Kidney epithelial cell (primary cell): ENCODE measurements at places on chromosomes 5 and 9.
A peak's percentile ranks its signal among the peaks of the same experiment; 100 is the strongest.

DNA sequence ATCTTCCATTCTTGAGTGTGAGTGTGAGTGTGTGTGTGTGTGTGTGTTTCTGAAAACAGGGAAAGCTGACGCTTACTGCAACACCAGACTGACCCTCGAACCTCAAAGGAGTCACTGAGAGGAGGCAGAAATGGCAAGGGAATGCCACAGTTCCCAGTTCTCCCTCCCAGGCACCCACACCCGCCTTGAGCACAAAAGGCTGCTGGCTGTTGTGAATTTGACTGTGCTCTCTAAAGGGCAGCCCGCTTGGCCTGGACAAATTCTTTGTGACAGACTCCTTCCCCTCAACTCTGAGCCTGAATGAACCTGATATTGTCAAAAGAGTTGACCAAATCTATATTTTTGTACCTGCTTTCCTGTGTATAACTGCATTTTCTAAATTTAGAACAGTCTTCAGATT is 245.7 kb upstream of the IRX2 start:
- no peak for DNase-seq

GRCh38 chr5:168474319-168474718 is 12.0 kb upstream of the RARS1 start:
- no peak for DNase-seq

DNA sequence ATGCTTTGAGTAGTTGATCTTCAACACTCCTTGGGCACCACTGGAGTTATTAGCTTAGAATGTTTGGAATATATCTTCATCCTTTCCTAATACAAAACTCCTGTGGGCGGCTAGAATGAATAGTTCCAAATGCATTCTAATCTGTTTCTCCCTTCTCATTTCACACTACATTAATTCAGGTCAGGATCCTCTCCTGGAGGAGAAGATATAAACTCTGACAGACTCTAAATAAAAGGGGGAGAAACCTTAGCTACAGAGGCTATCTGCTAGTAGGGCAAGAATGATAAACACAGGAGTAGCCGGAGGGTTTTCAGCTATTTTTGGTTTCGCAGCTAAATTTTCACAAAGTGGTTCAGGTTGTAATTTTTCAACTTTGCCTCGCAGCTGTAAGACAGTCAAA is 45.2 kb upstream of the FAM240B start:
- DNase-seq, result no peak

- no peak for DNase-seq
Measured at GRCh38 chr5:101142102-101142501, 239.0 kb upstream of the ST8SIA4 start.

DNA sequence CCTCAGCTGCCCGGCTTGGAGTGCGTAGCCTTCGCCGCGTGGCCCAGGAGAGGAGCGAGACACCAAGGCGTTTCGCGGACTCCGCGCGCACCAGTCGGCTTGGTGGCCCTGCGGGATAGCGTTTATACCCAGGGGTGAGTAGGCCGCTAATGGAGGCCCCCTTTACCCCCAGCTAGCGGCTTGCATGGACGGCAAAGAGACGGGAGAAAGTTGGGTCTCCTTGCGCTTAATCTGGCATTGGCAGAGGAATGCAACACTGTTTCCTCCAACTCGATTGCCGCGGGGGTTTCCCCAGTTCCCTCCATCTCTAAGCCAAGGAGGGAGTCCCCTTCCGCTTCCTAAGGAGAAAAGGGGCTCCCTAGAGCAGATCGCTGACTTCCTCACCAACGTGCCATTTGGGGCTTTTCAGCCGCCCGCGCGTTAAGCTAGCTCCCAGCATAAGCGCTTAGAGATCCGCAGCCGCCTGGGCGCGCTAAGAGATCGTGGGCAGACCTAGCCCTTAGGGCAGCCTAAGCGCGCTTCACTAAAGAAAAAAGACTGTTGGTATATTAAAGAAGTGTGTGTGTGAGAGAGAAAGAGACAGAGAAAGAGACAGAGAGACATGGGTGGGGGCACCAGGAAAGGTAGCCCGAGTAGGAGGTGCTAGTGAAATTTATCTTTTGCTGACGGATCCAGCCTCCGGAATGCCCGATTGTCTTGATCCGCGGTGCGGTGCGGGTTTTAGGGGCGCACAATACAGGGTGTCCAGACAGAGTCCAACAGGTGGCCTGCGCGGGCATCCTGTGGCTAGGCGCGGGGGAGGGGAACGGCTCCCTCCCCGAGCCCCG is 597.9 kb upstream of the SGCD start:
- DNase-seq, result no peak

GRCh38 chr5:158543539-158544387 is 556.0 kb downstream of the EBF1 start:
- DNase-seq, result peak; percentile 44

GRCh38 chr9:4489919-4490704 is at the start of gene SLC1A1:
Gene SLC1A1, plus strand, starts transcription at chr9:4490468. Its CDS starts 212 bp downstream, at chr9:4490680.
- no peak for DNase-seq

DNA sequence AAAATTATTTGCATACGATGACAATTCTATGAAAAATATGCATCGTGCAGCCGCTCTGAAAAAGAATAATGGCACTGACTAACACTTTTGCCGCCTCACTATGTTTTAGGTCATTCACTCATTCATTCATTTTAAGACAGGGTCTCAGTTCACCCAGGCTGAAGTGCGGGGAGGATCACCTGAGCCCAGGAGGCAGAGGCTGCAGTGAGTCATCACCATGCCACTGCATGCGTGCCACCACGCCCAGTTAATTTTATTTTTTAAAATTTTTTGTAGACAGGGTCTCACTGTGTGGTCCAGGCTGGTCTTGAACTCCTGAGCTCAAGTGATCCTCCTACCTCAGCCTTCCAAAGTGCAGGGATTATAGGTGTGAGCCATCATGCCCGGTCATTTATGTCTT is 37.0 kb downstream of the RAPGEF1 start:
- no peak for DNase-seq

- DNase-seq, result no peak
Measured at GRCh38 chr5:146894753-146895521, 16.4 kb upstream of the PPP2R2B start.

- no peak for DNase-seq
Measured at GRCh38 chr5:52772668-52773067, 15.0 kb upstream of the ITGA1 start.

DNA sequence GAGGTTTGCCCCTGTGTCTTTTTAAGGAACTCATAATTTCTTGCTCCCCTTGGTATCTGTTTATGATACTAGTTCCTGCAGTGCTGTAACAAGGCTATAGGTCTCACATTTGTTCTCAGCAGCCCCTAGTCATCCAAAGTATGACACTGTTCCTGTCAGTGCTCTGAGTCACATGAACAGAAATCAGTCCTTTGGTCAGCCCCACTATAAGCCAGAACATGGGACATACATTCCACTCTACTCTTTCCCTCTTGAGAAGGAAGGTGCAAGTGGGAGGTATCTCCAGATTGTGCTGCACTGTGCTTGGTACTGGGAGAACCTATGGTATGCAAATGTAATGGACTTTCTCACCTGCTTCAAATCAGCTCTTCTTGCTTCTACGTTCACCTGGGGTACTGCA is 87.0 kb downstream of the IARS1 start:
- DNase-seq, result no peak

- DNase-seq, result no peak
Measured at GRCh38 chr9:105076729-105077128, 148.8 kb upstream of the ABCA1 start.

- DNase-seq, result no peak
Measured at GRCh38 chr5:117246424-117246823, 671.8 kb upstream of the SEMA6A start.

GRCh38 chr5:74888117-74888516 is 21.9 kb upstream of the FAM169A start:
- DNase-seq, result no peak

DNA sequence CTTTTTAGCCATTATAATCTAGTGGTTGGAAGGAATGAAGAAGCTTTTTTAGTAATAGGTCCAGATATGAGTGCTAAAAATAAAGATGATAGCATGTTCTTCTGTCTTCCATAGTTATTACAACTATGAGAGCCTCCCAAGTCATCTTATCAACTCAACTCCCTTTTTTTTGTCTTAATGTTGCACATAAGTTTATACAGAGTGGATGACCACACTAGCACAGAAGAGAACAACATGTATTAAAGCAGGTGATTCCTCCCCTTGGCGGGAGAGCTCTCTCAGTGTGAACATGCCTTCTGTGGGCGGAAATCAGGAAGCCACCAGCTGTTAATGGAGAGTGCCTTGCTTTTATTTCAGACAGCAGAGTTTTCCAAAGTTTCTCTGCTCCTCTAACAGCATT is 40.1 kb upstream of the STX17 start:
- no peak for DNase-seq

DNA sequence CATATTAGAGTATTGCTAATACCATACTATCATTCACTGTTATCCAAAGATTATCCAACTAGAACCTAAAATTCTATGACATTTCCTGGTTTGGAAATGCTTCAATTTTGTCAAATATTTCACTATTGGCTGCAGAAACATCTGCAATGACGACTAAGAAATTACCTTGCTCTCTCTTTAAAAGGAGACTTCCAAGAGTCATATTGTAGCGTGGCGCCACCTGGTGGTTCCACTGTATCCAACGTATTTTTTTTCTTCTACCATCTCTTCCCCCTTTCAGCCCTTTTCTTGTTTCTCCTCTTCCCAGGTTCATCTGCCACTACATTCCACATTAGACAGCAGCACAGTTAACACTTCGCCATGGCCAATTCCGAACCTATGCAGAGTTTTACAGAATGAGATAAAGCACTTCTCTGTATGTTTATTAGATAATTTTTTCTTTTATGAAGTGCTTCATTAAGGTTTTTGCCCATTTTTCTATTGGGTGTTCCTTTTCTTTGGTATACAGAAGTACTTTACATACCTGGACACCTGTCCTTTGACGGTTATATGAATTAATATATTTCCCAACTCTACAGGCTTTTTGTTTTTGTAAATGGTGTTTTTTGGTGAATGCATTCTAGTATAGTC is 153.5 kb downstream of the CDC42SE2 start:
- DNase-seq, result peak; percentile 19

DNA sequence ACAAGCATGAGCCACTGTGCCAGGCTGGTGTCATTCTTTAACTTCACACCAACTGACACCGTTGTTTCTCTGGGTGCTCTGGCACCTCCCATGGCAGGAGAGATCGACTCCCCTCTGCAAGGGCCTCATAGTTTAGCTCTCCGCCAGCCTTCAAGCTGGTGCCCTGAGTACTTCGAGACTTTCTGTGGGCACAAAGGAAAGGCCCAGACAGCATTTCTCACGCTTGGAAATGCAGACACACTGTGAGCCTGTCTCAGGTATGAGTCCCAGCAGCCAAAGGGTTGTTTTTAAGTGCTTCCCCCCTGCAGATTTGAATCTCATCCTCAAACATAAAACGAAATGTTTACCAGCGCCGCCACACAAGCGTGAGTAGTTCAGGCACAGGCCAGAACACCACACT is 11.1 kb upstream of the TCF7 start:
- no peak for DNase-seq
